Activated CD4-positive, alpha-beta T cell treated with anti-CD3 and anti-CD28 coated beads for 24 hours (primary cell): ENCODE measurements at places on chromosomes 4 and X.

- DNase-seq: no peak
Measured at GRCh38 chr4:80268081-80268823, 1.8 kb downstream of the FGF5 start.

DNA sequence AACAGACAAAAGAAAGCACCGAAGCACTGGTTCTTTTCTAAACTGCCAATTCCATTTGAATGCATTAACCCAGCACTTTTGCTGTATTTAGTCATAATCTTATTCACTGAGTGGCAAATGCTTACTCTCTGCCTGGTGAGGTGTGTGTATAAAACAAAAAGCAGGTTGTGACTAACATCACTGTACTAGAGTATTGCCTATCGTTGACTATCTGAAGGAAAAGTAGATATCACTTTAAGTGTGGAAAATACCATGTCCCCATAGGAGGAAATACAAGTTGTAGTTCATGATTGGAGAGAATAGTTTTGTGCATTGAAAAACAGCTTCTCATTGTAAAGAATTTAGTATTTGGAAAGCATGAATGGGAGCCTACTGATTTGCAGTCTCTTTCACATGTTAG lies 2.7 kb downstream of the PDLIM5 start:
- DNase-seq: no peak

DNA sequence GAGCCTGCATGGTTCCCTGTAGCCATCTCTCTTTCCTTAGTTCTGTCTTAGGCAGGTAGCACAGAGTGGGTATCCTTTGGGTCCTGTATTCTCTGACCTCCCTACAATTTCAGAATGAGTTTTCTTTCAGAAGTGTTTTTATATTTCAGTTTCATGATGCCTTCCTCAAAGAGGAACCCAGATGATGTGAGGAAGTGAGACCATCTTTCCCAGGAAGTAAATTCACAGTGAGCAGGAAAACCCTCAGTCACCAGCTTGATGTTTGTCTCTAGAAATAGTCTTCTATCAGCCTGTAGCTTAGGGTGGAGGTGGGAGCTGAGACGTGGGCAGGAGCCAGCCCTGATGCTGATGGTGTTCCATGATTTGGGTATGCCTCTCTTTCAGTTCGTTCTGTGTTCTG lies 16.9 kb downstream of the PLAC1 start:
- no peak for DNase-seq

DNA sequence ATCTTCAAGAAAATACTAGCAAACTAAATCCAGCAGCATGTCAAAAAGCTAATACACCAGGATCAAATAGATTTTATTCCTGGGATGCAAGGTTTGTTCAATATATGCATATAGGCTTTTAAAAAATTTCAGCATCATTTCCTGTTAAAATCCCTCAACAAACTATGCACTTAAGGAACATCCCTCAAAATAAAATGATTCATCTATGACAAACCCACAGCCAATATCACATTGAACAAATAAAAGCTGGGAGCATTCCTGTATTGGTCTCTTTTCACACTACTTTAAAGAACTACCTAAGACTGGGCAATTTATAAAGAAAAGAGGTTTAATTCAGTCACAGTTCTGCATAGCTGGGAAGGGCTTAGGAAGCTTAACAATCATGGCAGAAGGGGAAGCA lies 726.7 kb downstream of the GRXCR1 start:
- DNase-seq: no peak

GRCh38 chr4:6367371-6367851 lies 97.8 kb downstream of the WFS1 start:
- no peak for DNase-seq

DNA sequence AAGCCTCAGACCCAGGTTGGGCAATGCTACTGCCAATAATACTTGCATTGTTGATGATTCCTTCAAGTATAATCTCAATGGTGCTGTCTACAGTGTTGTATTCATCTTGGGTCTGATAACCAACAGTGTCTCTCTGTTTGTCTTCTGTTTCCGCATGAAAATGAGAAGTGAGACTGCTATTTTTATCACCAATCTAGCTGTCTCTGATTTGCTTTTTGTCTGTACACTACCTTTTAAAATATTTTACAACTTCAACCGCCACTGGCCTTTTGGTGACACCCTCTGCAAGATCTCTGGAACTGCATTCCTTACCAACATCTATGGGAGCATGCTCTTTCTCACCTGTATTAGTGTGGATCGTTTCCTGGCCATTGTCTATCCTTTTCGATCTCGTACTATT lies 7.4 kb downstream of the LPAR4 start:
- DNase-seq: no peak

- DNase-seq: no peak
Measured at GRCh38 chrX:338281-338835, 19.8 kb upstream of the GTPBP6 start.

DNA sequence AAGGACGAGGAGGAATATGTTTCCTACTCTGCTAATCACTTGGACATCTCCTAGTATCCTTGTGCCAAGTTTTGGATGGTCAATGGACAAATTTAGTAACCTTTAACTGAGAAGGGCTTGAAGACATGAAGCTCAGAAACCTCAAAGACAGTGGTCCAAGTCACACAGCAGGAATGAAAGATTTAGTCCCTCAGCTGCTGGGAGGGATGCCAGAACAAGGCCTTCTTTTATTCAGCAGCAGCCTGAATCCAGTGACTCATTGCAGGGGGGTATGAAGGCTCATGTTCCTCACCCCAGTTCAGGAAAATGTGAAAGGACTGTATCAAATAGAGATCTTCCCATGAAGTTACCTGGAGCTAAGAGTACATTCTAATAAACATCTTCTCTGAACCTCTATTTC lies 214.9 kb upstream of the UGT8 start:
- DNase-seq: no peak

DNA sequence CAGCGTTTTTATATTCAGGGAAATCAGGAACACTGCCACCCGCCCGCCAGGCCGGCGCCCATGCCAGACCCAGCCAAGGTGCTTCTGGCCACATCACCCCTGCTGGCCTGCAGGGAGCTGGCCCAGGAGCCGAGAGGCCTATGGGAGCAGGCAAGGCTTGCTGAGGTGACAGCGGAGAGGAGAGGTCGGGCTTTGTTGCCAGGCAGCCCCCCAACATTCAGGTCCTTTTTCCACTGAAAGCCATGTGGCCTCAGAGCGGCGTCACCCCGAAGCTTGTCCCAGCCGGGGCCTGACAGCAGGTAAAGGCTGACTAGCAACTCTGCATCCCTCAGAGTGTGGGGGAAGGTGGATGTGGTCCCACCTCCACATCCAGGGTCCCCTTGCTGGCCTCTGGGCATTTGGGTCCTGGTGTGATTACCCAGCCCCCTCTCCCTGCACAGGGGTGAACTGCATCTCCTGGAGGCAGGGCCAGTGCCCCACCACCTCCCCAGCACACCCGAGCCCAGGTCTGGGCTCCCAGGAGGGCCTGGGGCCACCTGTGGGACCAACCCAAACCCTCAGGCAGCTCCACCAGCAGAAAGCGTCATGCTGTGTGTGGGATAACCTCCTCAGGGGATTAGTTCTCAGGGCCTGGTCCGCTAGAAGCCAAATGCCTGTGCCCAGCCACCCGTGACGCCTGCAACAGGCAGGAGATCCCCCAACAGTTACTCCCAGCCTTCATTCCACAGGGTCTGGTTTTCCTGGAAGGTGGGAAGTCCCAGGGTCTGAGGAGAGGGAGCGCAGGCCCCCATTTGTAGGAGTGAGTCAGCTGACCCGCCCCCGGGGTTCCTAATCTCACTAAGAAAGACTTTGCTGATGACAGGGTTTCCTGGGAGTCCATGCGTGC lies at the start of gene PDE6B:
TSS of gene PDE6B (plus strand) at position 869 of the 886 bp plus-strand sequence. CDS start 54 bp downstream, outside the sequence.
- DNase-seq: no peak

DNA sequence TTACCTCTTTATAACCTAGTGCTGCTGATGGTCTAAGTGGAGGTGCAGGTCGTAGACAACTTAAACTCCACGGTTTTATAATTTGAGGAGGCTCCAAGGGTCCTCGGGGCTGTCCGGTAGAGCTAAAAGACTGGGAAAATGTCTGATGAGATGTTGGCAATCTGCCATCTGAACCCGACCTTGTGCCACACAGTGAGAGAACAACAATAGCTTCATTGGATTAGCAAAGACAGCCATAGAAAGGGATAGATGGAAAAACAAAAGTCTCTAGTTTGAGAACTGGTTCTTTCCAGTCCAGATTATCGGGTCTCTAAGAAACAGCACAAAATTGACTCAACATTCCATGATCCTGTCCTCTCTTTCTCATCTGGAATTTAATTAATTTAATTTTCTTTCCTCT lies 31.6 kb downstream of the CD40LG start:
- no peak for DNase-seq

GRCh38 chr4:149823769-149824221 lies 8.2 kb upstream of the IQCM start:
- no peak for DNase-seq

DNA sequence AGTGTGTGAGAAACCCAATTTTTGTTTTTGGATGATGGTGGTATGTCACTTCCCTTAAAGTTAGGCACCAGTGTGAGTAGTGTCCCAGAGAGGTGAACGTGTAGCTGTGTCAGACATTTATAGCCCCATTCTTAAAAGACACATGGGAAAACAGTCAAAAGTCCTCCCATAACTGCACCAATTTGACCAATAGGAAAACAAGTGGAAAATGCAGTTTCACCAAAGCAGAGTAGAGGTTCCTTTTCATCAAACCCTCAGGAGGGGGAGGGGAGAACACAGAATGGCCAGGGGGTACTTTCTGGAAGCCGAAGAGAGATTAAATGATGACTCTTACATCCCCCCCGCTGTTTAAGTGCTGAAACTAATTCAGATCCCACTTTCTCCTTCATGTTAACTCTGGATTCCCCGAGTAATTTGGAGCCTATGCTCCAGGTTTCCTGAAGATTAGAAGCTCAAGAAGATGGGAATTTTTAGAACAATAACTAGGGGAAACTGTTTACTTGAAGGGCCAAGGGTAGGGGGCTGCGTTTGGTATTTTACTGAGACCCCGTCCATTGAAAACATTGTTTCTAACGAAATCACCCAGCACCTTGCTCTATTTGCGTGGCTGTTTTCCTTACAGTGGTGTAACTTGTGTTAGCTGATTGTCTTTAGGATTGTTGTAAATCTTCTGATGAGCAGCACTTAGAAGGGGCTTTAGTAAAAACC lies 2.1 kb upstream of the LEF1 start:
- no peak for DNase-seq

GRCh38 chr4:139282065-139282720 lies 2.2 kb upstream of the MGARP start:
- no peak for DNase-seq

DNA sequence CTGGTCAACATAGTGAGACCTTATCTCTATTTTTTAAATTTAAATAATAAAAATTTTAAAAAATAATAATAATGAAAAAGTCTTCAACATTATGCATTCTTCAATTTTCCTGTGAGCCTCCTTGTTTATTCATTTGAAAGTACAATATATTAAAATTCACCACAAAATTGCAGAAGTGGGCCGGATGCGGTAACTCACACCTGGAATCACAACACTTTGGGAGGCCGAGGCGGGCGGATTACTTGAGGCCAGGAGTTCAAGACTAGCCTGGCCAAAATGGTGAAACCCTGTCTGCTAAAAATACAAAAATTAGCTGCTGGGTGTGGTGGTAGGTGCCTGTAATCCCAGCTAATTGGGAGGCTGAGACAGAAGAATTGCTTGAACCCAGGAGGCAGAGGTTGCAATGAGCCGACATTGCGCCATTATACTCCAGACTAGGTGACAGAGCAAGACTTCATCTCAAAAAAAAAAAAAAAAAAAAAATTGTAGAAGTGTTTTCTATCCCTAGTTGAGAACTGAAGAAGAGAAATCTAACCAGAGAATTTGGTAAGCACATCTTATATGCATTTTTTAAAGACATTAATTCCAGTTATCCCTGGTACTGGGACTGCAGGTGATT lies 56.9 kb downstream of the RBM47 start:
- no peak for DNase-seq

GRCh38 chr4:144906181-144906925 lies 191.6 kb downstream of the ANAPC10 start:
- no peak for DNase-seq

- no peak for DNase-seq
Measured at GRCh38 chrX:24259544-24260240, 54.2 kb downstream of the SUPT20HL2 start.

- DNase-seq: no peak
Measured at GRCh38 chrX:20026278-20026677, 35.4 kb upstream of the BCLAF3 start.

GRCh38 chr4:66178906-66179305 lies 508.6 kb upstream of the EPHA5 start:
- DNase-seq: no peak

DNA sequence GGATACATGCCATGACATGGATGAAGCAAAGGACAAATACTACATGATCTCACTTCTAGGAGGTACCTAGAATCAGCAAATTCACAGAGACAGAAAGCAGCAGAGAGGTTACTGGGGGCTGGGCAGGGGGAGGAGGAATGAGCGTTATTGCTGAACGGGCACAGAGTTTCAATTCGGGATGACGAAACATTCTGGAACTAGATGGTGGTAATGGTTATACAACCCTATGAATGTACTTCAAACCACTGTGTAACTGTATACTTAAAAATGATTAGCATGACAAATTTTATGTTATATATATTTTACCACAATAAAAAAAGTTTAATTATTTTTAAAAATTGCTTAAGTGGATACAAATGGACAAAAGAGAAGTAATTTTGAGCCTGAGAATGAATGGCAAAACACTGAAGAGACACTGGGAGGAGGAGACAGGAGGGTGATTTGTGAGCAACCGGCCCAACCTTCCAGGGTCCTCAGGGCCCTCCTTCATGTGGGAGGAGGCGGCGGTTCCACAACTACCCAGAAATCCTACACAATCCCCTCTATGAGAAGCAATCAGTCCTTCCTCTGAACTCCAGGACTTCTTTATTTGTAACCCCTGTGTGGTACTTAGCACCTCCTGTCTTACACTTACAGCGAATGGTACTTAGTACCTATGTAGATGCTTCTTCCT lies 14.1 kb downstream of the ACSL1 start:
- no peak for DNase-seq

- DNase-seq: no peak
Measured at GRCh38 chr4:95428291-95429070, 120.3 kb downstream of the UNC5C start.

GRCh38 chrX:21412883-21413282 lies 38.7 kb downstream of the CNKSR2 start:
- DNase-seq: no peak

- DNase-seq: no peak
Measured at GRCh38 chr4:76091052-76091451, 16.5 kb downstream of the ART3 start.

GRCh38 chr4:1075809-1076699 lies 37.3 kb downstream of the RNF212 start:
- no peak for DNase-seq

DNA sequence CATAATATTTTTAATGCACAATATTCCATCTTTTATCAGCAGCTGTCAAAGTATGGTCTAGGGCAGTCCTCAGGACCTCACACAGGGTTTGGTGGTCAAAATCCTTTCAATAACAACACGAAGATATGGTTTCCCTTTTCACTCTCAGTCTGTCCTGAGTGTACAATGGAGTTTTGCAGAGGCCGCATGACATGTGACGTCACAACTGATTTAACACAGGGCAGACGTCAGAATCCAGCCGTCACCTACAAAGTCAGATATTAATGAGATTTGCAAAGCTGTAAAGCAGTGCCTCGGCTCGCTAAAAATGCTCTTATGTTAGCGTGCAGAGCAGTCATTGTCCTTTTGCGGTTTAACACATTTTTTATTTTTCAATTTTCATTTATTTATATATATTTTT lies 12.5 kb downstream of the ABLIM2 start:
- no peak for DNase-seq
